Activated T-helper 9 cell treated with anti-CD3 and anti-CD28 coated beads, Interleukin-2, amount 50 U/mL, for 16 hours (primary cell): ENCODE measurements at places on chromosomes 5 and 9.

GRCh38 chr5:165370794-165371193, 1865.4 kb downstream of the MAT2B start:
- DNase-seq, result no peak

GRCh38 chr5:140181525-140181924, 6.5 kb downstream of the CYSTM1 start:
- DNase-seq, result no peak

GRCh38 chr5:103452089-103452488, 110.5 kb downstream of the NUDT12 start:
- DNase-seq, result no peak

GRCh38 chr9:94692601-94693000, 33.9 kb upstream of the AOPEP start:
- DNase-seq, result no peak

- DNase-seq, result no peak
These were observed 933.4 kb upstream of the PTPRD start for GRCh38 chr9:11546231-11546630.

DNA sequence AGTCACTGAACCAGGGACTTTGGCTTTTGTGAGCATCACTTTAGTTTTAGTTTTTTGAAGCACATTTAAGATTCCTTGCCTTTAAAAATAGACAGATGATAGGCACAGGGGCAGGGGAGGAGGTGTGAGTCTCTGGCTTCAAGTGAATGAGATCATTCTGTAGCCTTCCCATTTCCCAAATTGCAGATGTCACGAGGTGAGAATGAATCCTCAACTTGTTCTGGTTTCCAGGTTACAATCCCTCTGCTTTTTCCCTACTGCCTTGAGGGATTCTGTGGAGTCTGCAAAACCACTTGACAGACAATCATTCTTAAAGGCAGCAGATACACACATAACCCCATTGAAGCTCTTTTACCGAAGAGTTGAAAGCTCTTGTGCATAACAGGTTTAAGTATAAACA, 332.4 kb downstream of the DMAC1 start:
- no peak for DNase-seq

GRCh38 chr5:116953251-116953930, 378.8 kb upstream of the SEMA6A start:
- no peak for DNase-seq

DNA sequence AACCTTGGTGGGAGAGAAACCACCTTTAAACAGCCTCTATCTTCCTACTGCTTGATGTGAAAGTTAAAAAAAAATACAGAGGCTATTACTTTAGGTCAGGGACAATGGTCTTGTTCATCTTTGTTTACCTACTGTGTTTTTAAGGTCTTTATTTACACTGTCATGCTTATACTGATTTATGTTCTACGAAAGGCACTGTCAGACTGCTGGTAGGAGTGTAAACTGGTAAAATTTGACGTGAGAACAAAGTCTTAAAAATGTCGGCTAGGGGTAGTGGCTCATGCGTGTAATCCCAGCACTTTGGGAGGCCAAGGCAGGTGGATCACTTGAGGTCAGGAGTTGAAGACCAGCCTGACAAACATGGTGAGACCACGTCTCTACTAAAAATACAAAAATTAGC, 42.1 kb upstream of the ELOVL7 start:
- DNase-seq, result no peak

GRCh38 chr9:83299094-83299493, 236.2 kb upstream of the RASEF start:
- no peak for DNase-seq

DNA sequence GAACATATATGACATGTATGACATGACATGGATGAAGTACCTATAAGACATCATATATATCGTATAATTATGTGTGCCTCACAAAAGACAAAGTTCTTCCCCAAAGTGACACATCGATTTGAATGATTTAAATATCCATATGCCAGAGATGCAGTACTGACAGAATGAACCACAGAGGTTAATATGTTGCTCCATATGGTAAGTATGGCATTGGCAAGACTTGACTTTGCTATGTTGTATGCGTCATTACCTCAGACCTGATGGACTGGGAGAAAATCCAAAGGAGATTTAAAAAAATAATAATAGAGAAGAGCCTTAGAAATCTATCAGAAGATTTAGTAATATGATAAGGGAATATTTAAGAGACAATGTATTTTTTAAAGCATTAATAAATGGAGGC, 263.2 kb downstream of the PJA2 start:
- DNase-seq, result no peak

DNA sequence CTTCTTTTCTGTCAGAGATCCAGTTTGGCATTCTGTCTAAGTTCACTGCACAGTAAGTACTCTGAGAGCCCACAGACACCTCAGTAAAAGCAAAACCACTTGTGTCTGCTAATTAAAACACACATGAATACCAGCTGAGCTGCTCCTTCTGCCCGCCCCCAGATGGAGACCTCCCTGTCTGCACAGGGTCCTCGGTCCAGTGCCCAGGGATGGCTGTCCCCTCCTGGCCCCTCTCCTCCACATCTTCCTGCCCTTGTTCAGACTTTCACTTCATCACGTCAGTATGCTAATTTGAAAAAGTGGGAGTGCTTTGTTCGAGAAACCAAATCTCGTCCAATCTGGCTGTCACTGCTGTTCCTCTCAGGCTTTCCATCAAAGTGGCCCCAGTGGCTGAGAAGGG, 43.5 kb downstream of the LIX1 start:
- DNase-seq, result no peak

DNA sequence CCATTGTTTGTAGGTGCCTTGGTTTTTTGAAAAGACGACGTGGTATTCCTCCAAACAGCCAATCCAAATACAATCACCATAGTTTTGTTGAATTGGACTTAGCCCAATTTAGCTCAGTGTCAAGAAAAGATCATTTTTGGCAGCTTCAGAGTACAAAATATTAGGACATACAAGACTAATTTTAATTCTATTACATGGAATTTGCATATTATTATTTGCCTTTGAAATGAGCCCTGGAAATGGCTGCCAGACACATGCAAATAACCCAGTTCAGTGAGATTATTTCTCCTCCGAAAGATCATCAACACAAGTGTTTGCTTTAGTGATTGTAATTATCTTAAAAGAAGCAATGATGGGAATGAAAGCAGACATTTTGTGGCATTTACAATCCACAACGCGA, 89.3 kb downstream of the PLK2 start:
- DNase-seq, result no peak

DNA sequence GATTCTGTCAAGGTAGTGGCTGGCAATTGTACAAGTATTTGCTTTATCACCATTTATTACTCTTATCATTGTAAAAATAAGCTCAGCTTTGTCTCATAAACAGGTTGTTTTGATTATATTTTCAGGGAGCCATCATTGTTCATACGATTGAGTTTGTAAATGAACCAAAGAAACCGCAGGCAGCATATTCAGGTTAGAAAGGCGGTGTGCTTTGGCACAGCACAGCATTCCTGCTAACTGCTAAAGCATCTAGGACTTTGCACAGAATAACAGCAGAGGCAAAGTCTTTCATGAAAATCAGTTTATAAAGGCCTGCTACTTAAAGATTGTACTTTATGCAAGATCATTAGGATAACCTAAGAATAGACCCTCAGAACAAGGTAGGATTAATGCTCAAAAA, 281.5 kb upstream of the SLC24A2 start:
- DNase-seq, result no peak

DNA sequence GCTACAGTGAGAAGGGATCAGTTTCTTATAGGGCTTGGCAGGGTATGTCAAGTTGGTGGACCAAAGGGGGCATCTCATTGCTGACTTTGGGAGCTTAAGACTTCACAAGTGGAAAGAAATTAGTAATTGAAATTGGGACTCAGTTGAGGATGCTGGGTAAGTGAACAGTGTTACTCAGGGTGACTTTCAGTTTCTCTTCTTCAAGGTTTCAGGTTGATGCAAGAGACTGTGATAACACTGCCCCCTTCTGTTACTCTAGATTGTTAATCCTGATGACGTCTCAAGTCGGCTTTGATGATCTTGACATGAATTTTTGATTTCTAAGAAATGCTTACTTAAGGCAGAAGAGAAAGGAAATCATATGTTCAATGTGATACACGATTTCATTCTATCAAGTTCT, 21.3 kb downstream of the KCTD16 start:
- DNase-seq, result no peak

DNA sequence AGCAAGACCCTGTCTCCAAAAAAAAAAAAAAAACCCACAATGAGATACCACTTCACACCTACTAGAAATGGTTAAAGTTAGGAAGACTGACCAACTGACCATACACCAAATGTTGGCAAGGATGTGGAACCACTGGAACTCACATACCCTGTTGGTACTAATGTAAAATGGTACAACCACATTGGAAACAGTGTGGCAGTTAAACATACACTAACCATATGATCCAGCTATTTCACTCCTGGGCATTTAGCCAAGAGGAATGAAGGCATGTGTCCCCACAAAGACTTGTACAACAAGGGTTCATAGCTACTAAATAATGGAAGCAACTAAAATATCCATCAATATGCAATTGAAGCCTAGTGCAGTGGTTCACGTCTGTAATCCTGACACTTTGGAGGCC, 21.3 kb downstream of the NAIF1 start:
- no peak for DNase-seq

- no peak for DNase-seq
These were observed 73.6 kb upstream of the ADAMTS16 start for GRCh38 chr5:5066276-5067186.

DNA sequence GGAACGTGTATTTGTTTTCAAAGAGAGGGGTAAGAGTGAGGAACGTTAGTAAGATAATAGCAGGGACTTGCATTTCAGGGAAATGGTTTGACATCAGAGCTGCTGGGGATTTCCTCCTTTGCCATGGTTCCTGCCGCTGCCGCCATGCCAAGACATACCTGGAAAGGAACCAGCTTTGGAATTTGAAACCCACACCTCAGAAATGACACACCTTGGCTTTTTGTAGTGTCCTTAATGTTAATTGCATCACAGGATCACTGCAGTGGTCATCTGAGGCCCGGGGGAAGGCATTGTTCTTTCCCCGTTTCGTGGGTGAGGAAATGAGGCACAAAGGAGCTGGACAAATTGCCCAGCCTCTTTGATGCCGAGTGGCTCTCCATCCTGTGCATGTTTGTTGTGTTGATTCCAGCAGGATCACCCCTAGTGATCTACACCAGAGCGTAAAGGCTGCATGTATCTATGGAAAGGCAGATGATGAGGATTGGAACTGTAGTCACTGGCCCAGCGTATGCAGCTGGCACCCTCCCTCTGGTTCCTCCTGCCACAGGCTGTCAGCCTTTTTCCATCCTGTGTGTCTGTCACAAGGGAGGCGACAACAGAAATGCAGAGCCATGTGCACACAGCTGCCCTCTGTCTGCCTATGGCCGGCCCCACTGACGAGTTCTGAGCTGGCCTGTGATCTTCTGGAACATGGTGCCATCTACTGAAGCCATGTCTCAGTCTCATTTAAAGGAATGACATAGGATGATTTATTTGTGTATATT, 37.8 kb downstream of the SLC46A2 start:
- DNase-seq, result no peak

- no peak for DNase-seq
These were observed 110.2 kb downstream of the ANXA2R start for GRCh38 chr5:42929871-42930270.
